AML-193 (cell line): ENCODE measurements at places on chromosomes 16 and 17.

DNA sequence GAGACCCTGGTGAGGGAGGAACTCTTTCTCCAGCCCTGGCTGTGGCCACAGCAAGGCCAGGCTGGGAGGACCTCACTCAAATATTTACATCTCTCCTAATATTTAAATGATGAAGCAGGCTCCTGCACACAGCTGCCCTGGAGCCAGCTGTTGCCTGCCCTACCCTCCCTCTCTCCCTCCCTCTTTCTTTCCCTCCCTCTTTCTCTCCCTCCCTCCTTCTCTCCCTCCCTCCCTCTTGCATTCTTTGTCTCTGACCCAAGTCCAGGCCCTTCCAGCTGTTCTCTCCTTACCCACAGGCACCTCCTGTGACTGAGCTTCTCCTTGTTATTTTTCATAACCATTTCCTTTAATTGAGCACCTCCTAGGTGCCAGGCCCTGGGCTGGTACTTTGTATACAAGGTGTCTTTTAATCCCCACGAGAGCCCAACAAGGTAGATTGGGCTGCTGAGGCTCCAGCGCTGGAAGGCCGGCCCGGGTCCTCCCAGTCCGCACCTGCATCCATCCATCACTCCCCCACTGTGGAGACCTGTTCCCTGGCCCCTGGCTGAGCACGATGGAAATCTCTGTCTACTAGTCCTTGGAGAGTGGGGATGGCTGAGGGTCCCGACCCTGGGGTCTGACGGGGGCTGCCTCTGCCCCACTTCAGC, 242.3 kb downstream of the SEC14L1 start:
- DNase-seq: no peak

DNA sequence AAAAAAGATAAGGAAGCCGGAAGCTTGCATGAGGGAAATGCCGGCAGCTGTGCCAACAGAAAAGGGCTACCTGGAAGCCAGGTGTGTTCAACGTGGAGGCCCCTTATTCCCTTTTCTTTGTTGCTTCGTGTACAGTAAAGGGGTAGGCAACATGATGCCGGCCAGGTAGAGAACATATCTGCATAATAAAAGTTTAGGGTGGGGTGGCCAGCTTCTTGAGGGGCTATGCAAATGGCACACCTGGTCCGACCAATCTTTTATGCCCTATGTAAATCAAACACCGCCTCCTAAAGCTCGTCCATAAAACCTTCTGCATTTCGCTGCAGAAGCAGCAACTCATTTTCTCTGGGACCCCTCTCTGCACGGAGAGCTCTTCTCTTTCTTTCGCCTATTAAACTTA, 911.6 kb downstream of the KCNJ2 start:
- no peak for DNase-seq

DNA sequence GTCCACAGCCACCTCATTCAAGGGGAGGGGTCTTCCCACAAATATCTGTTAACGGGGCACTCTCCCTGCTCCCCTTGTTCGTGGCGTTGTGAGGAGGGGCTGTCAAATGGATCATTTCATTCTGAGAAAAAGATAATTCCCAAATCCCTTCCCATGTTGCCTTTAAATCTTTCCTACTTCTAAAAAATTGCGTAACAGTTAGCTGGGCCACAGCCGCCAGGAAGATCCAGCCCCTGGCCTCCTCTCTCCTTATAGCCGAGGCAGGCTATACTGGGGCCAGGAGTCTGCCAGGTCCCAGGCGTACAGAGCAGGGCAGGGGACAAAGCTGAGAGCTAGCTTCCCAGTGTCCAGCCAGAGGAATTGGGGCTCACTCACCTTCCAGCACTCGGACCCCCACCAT, 430 bp downstream of the C16orf89 start:
- no peak for DNase-seq

GRCh38 chr17:58487589-58488427, at the start of gene HSF5:
Gene HSF5 (minus strand): TSS chr17:58488408. CDS start chr17:58488274, 134 bp downstream.
- DNase-seq: no peak

- DNase-seq: no peak
Measured at GRCh38 chr17:1029922-1030644, 33.2 kb downstream of the TIMM22 start.

GRCh38 chr17:44707755-44708400, 587 bp upstream of the DBF4B start:
- no peak for DNase-seq

GRCh38 chr16:10528635-10529034, 51.8 kb downstream of the EMP2 start:
- no peak for DNase-seq

- DNase-seq: no peak
Measured at GRCh38 chr17:75073618-75074047, 14.1 kb upstream of the SLC16A5 start.

DNA sequence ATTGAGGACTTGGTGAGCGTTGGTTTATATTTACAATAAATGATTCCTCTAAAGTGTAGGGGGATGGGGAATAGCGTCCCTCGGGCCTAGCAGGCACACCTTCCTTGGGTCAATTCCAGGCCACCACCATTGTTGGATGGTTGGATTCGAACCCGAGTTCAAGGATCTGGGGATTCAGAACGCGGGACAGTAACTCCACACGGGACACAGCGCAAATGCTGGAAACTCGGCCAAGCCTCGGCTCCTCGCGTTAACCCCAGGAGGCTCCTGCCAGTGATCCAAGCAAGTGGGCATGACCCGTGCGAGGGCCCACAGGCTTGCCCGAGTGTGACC, 613 bp downstream of the B9D1 start:
- no peak for DNase-seq

GRCh38 chr17:62892870-62893338, 73.1 kb upstream of the TANC2 start:
- peak; percentile 96 for DNase-seq
